NCI-H1092 (cell line): ENCODE measurements at places on chromosomes 12 and 14.
A peak's percentile ranks its signal among the peaks of the same experiment; 100 is the strongest.

DNA sequence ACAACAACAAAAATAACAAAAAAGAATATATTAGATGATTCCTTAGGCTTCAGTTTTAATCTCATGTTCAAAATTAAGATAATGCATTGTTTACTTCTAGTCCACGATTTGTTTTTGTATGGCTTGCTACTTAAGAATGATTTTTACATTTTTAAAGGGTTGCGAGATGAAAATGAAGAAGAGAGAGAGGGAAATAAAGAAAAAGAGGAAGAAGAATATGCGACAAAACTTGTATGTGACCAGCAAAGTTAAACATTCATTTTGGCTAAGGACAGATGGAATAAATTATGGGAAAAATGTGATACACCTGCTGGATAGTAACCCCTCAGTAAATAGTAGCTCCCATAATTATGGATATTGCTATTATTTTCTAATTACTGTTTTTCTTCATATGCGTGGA lies 1.2 kb upstream of the GIT2 start:
- DNase-seq, result no peak

- no peak for DNase-seq
Measured at GRCh38 chr12:84779169-84779568, 133.4 kb downstream of the SLC6A15 start.

DNA sequence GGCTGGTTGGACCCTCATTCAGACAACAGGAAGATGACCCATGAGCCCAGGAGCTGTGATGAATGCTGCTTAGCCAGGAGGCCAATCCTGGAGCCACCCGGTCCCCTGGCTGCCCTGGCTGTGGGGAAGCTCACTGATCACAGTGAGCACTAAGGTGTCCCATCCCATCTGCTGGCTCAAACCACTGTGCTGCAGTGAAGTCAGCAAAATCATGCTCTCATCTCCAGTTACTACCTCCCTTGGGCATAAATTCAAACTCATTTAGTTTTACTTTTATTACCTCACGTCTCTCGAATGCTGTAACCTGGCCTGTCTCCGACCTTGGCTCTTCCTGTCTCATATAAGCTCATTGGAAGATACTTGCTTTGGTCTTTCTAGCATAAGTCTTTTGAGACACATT lies 112.4 kb downstream of the APAF1 start:
- no peak for DNase-seq

DNA sequence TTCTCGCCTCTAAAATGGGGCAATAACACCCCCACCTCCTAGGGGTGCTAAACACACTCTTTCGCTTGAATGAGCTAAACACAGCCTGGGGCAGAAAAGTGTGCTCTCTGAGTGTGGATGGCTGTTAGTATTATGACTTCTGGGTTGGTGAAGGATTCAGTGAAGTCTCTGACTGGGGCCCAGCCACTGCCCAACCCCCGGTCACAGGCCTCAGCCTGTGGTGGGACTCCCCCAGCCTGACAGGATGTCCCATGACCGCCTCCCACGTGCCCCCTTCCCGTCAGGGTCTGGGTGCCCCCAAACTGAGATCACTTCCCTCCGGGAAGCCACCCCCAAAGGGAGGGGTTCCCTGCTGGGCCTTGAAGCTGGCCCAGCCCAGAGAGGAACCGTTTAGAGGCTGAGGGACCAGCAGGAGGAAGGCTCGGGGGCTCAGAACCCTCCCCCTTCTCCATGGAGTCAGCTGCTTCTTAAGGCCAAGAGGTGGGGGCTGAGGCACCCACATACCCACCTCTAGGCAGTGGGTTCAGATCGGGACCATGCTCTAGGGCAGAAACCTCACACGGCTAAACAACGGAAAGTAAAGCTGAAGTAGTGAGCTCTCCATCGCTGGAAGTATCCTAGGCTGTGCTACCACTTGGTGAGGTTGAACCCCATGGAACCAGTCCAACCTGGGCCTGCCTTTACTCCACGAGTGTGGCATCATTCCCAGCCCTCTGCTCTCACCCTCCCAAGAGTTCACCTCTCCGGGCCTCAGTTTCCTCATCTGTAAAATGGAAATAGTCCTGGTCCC lies 13.8 kb downstream of the DTX1 start:
- no peak for DNase-seq

GRCh38 chr14:30450631-30451545 lies 108.1 kb upstream of the G2E3 start:
- peak; percentile 37 for DNase-seq

DNA sequence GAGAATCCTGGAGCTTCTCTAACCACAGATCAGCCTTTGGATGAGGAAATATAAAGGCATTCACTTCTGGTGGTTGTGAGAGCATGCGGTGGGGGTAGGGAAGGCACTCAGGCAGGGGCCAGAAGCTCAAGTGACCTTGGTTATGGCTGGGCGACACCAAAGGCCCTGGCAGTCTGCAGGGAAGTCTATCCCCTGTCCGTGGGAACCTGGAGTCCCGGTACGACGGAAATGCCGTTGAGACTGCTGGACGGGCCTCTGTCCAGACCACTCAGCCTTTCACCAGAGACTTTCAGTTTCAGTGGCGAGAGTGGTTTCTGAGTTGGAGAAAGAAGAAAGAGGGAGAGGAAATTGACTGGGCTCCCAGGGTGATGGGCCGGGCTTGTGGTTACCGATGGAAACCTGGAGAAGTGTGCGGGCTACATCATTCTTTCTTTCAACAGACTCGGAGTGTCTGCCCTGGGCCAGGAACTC lies 20.9 kb downstream of the ISCA2 start:
- no peak for DNase-seq

DNA sequence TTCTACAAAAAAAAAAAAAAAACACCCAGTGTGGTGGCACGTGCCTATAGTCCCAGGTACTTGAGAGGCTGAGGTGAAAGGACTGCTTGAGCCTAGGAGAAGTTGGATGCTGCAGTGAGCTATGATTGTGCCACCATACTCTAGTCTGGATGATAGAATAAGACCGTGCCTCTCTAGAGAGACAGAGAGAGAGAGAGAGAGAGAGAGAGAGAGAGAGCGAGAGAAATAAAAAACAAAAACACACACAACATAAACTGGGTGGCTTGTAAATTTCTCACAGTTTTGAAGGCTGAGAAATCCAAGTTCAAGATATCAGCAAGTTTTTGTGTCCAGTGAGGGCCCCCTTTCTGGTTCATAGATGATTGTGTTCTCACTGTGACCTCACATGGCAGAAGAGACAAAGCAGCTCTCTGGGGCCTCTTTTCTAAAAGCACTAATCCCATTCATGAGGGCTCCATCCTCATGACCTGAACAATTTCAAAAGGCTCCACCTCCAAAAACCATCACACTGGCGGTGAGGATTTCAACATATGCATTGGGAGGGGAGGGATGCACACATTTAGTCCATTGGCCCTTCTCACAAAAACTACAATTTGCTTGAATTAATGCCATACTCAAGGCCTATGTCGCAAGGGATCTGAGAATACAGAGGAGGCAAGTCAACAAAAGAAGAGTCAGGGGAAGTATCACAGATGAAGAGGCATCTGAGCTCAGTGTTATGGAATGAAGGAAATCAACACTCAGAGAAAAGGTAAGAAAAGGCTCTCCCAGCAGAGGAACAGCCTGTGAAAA lies 94.9 kb downstream of the PPM1H start:
- no peak for DNase-seq

GRCh38 chr12:101200824-101201223 lies 9.2 kb downstream of the SLC5A8 start:
- no peak for DNase-seq

DNA sequence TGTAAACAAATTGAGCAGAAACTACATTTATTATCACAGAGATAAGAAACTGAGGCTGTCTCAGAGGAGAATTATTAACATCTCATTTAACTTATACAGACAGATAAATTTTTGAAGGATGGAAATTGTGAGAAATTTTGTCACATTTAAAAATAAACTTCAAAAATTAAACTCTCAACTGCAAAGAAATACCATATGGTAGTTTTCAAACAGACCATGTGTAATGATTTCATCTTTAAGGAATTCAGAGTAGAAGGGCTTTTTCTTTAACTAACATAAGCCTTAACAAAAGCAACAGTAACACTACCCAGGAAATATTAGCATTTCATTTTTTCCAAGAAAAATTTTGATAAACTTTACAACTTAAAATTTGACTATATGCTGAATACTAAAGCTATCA lies 26.6 kb downstream of the NUP37 start:
- no peak for DNase-seq

GRCh38 chr12:111361717-111362576 lies 6.9 kb downstream of the PHETA1 start:
- DNase-seq, result no peak

GRCh38 chr12:13537623-13538022 lies 341.1 kb downstream of the EMP1 start:
- DNase-seq, result no peak

- no peak for DNase-seq
Measured at GRCh38 chr14:34701808-34702207, 12.6 kb downstream of the CFL2 start.

GRCh38 chr14:90489916-90490719 lies 93.3 kb downstream of the CALM1 start:
- no peak for DNase-seq

GRCh38 chr12:68886636-68887572 lies 46.1 kb downstream of the CPM start:
- no peak for DNase-seq

- no peak for DNase-seq
Measured at GRCh38 chr12:95216711-95217376, 423 bp downstream of the FGD6 start.

- DNase-seq, result peak; percentile 19
Measured at GRCh38 chr12:48618541-48618940, 48.7 kb upstream of the LALBA start.

DNA sequence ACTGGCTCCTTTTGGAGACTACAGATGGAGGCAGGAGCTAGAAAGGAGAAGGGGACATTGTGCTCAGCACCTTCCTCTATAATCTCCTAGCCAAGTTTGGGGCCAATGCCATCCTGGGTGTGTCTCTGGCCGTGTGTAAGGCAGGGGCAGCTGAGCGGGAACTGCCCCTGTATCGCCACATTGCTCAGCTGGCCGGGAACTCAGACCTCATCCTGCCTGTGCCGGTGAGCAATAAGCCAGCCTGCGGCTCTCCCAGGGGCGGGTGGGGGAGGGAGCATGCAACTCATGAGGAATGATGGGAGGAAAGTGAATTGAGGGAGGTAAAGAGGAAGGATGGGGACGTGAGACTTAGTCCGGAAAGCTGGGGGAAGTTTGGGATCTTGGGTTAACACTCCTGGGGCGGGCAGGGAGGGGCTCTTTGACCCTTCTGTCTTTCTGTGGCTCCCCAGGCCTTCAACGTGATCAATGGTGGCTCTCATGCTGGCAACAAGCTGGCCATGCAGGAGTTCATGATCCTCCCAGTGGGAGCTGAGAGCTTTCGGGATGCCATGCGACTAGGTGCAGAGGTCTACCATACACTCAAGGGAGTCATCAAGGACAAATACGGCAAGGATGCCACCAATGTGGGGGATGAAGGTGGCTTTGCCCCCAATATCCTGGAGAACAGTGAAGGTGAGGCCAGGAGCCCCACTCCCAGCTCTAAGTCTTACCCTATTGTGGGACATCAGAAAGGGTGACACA lies 3.3 kb downstream of the ENO2 start:
- DNase-seq, result no peak

DNA sequence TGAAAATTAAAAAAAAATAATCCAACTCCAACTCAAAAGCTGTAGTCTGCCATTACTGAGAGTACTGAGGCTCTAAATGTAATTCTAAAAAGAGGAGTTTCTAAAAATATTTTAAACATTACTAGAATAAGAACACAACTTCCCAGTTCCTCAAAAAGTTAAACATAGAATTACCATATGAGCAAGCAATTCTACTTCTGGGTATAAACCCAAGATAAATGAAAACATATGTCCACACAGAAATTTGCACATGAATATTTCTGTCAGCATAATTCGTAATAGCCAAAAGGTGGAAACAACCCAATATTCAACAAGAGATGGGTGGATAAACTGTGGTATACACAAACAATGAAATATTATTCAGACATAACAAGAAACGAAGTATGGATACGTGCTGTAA lies 15.0 kb upstream of the NR2C1 start:
- DNase-seq, result no peak

- no peak for DNase-seq
Measured at GRCh38 chr14:89444044-89444443, 27.0 kb upstream of the FOXN3 start.

DNA sequence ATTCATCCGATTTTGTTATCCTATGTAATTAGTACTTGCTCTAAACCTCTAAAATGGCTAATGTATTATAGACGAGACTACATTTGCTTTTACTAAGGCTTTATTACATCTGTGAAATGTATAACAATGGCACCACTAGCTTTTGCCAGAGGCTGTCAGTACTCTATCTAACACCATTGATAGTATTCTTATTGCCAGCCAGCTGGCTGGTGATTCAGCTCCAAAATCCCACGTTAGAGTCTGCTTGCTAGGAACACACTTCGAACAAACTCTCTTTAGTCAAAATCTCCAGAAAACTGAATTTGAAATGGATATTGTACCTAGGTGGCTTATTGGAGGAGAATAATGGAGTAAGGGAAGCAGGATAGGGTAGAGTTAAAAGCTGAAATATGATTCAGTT lies 839.2 kb downstream of the SLC6A15 start:
- no peak for DNase-seq

- no peak for DNase-seq
Measured at GRCh38 chr14:56172074-56172473, 53.9 kb downstream of the PELI2 start.

GRCh38 chr12:76156726-76157125 lies 72.2 kb upstream of the NAP1L1 start:
- DNase-seq, result no peak

DNA sequence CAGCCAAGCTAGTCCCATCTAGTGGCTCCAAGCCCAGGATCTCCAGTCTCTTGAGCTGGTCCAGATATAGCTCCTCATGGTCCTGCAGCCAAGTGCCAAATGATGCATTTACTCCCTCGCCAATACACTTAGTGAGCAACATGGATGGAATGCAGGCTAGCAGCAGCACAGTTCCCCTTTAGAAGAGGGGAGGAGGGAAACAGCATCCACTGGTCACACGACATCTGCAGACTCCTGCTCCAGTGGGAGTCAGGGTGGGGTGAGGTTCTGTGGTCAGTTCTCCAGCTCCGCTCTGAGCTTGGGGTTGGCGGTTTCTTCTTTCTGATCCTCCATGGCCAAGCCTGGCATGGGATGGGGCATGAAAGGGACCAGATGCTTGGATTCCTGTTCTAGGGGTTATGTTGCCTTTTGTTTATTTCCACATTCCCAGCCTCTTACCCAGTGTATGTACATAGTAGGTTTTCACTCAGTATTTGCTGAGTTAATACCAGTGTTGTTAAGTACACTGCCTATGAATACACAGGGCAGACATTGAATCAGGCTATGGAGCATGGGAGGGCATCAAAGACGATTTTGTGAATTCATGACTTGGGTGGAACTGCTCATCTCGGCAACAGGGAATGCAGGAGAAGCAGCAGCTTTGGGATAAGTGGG lies 57.3 kb downstream of the GALNT16 start:
- no peak for DNase-seq

GRCh38 chr12:129594098-129594497 lies 309.7 kb downstream of the TMEM132D start:
- DNase-seq, result no peak

GRCh38 chr14:65661865-65662264 lies 249.3 kb downstream of the FUT8 start:
- peak; percentile 8 for DNase-seq

- peak; percentile 95 for DNase-seq
Measured at GRCh38 chr14:104202259-104203070, 64.1 kb downstream of the KIF26A start.
